ENCODE measurements at places on chromosomes 12 and 14.

- DNase-seq, result peak; percentile 33
Observed at GRCh38 chr12:102833687-102834441, 83.2 kb downstream of the PAH start.

DNA sequence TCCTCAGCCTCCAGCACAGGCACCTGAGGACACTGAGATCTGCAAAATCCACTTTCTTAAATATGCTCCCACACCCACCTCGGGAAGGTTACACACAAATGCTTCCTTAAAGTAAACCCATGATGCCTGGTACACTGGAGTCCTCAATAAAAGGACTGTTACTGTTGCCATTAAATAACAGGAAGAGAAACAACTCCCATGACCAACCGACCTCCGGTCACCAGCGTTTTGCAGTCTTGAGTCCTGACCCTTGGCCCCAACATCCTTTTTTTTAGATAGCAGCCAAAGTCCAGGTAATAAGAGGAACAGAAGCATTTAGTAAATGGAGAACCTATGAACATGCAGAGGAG lies 42.4 kb downstream of the ITPK1 start:
- DNase-seq, result no peak

DNA sequence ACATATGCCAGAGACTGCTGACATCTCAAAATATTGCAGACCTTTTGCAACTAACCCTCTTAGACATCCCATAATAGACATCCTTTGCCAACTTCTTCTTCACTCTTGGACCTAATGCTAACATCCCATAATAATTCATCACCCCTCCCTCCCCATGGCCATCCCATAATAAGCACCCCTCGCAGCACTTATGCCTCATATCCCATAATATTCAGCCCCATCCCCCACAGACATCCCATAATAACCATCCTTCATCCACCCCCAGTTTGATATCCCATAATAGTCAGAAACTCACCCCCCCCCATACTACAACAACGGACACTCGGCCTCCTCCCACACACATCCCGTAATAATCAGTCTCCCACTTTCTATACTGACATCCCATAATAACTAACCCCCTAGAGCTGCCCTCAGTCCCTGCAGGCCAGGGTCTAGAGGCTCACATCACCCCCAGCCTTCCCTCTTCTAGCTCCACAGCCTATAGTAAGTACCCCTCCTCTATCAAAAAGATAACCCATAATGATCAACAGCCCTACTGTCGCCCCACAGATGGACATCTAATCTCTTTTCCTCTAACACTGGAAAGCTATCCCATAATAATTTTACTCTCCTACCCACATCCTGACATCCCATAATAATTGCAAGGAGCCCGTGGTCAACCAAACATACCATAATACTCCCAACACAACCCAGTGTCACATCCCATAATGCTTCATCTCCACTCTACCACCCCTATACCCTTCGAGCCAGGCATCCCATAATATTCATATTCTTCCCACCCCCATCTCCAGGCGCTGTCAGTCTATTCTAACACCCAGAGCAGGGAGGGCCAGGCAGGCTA lies 792 bp upstream of the CHD4 start:
- peak; percentile 92 for DNase-seq

DNA sequence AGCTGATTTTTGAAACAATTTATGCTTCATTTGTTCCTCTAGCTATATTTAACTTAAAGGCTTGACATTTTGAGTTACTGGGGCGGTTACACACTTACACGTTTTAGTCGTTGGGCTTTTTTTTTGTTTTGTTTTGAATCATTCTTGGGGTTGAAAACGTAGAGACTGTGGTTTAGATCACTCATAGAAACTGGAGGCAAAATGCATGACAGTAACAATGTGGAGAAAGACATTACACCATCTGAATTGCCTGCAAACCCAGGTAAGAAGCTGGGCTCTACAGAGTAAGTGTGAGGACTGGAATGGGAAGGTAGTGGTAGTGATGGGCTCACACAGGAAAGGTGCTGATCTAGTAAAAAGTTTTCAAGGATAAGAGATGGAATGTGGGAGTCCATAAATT lies at the start of gene CLEC2D:
CLEC2D (plus strand) TSS at position 180 of the 400 bp plus-strand sequence; CDS start at position 202, 22 bp downstream.
- no peak for DNase-seq

DNA sequence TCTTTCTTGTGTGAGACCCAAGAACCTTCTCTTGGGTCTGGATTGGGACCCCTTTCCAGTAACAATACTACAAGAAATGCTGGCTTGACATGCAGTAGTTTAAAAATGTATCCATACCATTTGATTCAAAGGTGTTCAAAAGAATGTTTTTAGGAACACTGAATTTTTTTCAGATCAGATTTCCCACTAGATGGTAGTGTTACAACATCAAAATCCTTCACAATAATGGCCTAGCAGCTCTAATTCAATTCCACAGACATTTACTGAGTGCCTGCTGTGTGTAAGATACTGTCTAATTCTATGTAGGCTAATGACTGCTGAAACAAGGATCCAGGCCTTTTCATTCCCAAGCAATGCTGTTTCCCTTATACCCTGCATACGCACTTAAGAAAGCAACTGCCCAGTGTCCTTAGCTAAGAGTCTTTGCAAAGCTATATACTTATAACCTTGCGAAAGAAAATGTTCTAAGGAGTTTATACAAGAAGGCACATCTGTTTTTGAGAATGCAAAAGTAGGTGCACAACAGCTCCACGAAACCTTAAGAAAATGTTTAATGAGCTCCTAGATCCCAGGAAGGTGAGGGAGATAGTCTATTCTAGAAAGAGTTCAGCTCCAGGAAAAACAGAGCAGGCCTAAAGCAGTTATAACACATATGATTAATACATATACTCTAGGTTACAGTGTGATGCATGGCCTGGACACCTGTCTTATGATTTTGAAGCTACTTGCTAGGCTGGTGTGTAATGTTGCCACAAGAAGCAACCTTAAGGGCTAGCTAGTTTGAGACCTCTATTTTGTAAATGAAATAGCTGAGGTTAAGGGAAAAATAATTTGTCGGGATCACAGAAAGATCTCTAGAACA lies 50.9 kb upstream of the PKP2 start:
- DNase-seq, result peak; percentile 27

GRCh38 chr12:52323416-52324152 lies 2.4 kb upstream of the KRT83 start:
- DNase-seq, result no peak

DNA sequence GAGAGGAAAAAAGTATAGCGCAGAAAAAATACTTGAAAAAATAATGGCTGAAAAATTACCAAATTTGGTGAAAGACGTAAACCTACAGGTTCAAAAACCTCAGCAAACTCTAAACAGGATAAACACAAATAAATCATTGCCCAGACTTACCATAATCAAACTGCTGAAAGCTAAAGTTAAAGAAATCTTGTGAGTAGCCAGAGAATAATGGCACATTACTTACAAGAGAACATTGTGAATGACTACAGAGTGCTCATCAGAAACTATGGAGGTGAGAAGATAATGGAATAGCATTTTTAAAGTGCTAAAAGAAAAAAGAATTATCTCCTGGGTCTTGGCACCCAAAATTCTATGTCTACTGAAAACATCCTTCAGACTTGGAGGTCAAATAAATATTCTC lies 36.0 kb downstream of the ATF1 start:
- DNase-seq, result no peak

- no peak for DNase-seq
Observed at GRCh38 chr14:93732524-93732923, 55.8 kb downstream of the PRIMA1 start.

DNA sequence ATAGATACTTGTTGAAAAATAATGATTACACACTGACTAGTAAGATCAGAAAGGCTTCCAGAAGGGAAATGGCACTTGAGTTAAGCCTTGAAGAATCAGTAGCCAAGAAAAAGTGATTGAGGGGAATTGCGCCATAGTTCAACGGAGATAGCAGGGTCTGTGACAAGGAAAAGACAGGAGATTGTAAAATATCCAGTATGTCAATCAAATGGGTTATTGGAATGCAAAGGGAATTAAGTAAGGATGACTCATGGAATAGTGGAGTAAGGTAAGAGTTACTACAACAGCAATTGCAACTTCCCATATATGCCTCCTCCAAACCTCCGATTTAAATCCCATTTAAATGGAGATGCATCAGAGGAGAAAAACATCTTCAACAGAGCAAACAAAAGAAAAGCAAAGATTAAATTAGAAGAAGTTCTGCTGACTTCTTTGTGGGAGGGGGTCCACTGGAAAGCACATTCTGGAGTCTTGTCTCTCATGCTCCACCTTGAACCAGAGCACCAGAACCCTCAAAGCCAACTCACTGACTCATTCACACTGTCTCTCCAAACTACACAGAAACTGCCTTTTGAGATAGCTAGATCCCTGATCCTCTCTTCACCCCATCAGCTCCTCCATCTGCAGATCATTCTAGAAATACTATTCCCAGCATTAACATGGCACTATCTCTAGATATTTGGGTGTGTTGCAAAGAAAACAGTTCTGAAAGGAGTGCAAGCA lies 138.2 kb downstream of the NUAK1 start:
- no peak for DNase-seq

DNA sequence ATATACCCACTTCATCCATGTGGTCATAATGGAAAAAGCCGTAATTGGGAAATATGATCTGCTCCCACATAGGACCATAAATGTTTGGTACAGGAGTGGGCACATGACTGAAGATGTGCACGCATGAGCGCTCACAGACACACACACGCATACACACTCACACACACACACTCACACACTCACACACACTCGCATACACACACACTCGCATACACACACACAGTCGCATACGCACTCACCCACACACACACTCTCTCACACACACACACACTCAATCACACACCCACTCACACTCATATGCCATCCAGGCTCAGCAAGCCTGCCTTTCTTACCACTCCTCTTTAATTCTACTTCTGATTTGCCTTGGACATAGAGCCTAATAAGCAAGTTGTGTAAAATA lies 45.6 kb upstream of the EGLN3 start:
- DNase-seq, result no peak

- DNase-seq, result no peak
Observed at GRCh38 chr12:51087818-51088217, 4.4 kb upstream of the CSRNP2 start.

DNA sequence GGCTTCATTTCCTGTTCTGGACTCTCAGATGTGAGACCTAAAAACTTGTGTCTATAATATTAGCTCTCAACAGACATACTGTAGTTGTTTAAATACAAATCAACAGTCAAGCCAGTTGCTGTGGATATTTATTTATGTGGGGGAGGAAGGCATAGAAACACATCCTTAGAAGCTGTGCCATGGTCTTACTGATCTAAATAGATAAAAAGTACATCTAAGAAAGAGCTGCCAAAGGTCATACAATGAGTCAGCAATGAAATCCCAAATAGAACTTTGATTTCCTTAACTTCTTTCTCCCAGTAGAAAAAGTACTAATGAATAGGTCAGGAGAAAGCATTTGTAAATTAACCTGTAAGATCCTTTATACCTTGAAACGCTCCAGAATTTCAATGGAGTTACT lies 185.1 kb downstream of the AKAP6 start:
- no peak for DNase-seq

GRCh38 chr14:95217391-95217900 lies 60.1 kb upstream of the DICER1 start:
- DNase-seq, result no peak

- no peak for DNase-seq
Observed at GRCh38 chr14:56648508-56649301, 69.1 kb downstream of the TMEM260 start.

GRCh38 chr14:22433069-22433468 lies 156.0 kb downstream of the DAD1 start:
- no peak for DNase-seq

GRCh38 chr12:108694812-108695278 lies 36.5 kb downstream of the CORO1C start:
- DNase-seq, result no peak

GRCh38 chr12:39426636-39427240 lies 16.2 kb downstream of the KIF21A start:
- peak; percentile 11 for DNase-seq

GRCh38 chr14:96275177-96276112 lies 19.4 kb downstream of the BDKRB1 start:
- DNase-seq, result peak; percentile 56

DNA sequence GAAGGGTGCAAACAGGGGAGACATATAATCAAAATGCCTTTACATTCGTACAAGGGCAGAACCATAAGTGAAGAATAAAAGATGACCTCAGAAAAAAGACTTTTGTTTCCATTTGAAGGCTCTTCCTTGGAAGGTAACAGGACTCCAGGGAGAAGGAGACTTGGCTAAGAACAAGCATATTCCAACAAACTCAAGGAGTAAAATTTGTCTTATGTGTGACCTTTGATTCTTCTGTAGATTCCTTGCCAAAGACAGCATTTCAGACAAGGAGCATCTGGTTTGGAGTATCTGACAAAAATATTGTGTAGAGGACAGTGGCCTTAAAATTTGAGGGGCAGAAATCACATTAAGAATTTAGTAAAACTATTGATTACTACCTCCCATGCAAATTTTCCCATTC lies 991.9 kb downstream of the FLRT2 start:
- no peak for DNase-seq

DNA sequence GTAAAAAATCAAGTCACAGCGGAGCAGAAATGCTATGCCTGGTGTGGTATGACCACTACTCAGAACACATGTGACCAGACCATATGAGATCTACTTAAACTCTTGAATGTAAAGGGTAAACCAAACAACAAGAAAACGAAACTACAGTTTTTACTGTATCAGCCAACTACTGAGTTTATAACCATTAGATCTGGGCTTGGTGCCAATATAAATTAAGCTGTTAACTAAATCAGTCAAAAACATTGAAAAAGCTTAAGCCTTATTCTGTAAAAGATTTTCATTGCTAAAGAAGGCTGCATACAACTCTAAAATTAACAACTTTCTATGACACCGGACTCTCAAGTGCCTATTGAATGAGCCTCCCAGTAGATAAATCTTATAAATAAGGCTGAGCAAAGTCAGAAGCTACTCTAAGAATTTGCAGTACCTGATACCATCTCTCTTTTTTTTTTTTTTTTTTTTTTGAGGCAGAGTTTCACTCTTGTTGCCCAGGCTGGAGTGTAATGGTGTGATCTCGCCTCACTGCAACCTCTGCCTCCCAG lies 35.4 kb downstream of the SPTLC2 start:
- DNase-seq, result no peak

- DNase-seq, result no peak
Observed at GRCh38 chr12:103855896-103856657, 15.0 kb upstream of the NT5DC3 start.

- no peak for DNase-seq
Observed at GRCh38 chr14:91910196-91910595, 37.3 kb downstream of the FBLN5 start.

- DNase-seq, result no peak
Observed at GRCh38 chr12:43856972-43857371, 21.1 kb downstream of the TMEM117 start.

All from urothelium cell line (cell line).